Activated T-cell treated with anti-CD3 and anti-CD28 coated beads, Interleukin-2, amount 50 U/mL, for 72 hours (primary cell): ENCODE measurements at places on chromosomes 6 and 20. TPM values are rescaled to one million over a fixed set of nuclear protein-coding genes. Genes with fewer than 3 reads are reported as not detected.

GRCh38 chr6:27494987-27495385, 22.1 kb upstream of the ZNF184 start:
- no peak for DNase-seq
- H3K4me3 ChIP-seq = peak overlapping the region; percentile 81
- peaks cover 1% of the 10 kb centered on the region for H3K36me3 ChIP-seq
- peaks cover 16% of the 10 kb centered on the region for H3K4me1 ChIP-seq
- H3K27me3 ChIP-seq = peaks cover 36% of the 10 kb centered on the region

- no peak for DNase-seq
- H3K4me1 ChIP-seq = peaks cover 49% of the 10 kb centered on the region
- peaks cover 9% of the 10 kb centered on the region for H3K36me3 ChIP-seq
- no peaks in the 10 kb centered on the region for H3K27me3 ChIP-seq
- no peak overlapping the region for H3K4me3 ChIP-seq
Measured at GRCh38 chr6:4008324-4009047, 70.5 kb downstream of the FAM217A start.

DNA sequence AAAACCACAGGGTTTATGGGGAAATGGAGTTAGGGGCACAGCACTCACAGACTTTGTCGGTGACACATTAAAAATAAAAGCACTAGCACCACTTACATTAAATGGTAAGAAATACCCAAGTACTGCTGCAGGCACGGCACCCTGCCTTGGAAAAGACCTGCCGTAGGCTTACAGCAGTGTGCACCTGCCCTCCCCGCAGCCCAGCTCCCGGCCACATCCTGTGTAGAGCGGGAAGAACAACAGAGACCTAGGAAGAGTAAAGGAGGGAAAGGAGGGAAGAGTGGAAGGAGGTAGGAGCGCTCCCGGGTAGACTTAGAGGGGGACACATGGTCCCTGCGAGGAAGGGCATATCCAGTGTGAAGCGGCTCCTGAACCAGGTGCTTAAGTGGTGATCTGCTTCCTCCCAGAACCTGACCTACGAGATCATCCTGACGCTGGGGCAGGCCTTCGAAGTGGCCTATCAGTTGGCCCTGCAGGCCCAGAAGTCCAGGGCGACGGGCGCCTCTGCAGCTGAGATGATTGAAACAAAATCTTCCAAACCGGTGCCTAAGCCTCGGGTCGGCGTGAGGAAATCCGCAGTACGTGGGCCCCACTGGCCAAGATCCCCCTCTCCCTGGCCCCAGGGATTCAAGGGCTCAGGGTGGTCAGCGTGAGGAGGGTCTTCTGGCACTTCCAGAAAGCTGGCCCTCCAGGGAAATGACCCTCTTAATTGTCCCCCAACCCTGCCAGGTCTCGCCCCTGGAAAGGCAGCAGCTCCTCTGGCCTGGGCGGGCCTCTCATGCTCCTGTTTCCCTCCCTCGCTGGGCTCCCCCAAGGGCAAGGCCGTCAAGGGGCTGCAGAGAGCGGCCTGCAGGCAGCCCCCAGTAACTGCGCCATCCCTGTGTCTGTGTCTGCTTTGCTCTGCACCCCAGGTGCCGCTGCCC, 55.5 kb downstream of the TCP11 start:
- no peaks in the 10 kb centered on the region for H3K4me1 ChIP-seq
- no peak overlapping the region for H3K4me3 ChIP-seq
- H3K27ac ChIP-seq = no peak overlapping the region
- H3K36me3 ChIP-seq = no peaks in the 10 kb centered on the region

DNA sequence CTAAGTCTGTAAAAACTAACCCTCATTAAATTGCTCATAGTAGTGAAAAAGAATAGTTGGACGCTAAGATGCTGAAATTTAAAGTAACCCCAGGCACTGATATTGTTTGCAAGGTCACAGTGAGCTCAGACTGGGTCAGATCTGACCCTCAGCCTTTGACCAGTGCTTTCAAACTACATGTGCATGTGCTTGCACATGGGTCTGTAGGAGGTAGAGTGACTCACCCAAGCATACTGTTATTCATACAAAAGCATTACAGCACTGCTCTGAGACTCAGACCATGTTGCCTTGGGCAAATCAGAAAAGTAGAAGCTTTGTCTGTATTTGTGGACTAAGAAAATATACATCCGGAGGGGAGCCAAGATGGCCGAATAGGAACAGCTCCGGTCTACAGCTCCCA, 326.4 kb upstream of the MARCKS start:
- no peak for DNase-seq
- no peaks in the 10 kb centered on the region for H3K4me1 ChIP-seq
- no peaks in the 10 kb centered on the region for H3K27me3 ChIP-seq
- no peak overlapping the region for H3K27ac ChIP-seq

Gene PLCB4
- total RNA-seq = not detected

Gene GGTLC1
- not detected for total RNA-seq
